Colonic mucosa (tissue), 4 donors: ENCODE measurements at places on chromosomes 1 and 21.

GRCh38 chr1:203163891-203164635 is 11.6 kb downstream of the MYBPH start:
- DNase-seq, result no peak

DNA sequence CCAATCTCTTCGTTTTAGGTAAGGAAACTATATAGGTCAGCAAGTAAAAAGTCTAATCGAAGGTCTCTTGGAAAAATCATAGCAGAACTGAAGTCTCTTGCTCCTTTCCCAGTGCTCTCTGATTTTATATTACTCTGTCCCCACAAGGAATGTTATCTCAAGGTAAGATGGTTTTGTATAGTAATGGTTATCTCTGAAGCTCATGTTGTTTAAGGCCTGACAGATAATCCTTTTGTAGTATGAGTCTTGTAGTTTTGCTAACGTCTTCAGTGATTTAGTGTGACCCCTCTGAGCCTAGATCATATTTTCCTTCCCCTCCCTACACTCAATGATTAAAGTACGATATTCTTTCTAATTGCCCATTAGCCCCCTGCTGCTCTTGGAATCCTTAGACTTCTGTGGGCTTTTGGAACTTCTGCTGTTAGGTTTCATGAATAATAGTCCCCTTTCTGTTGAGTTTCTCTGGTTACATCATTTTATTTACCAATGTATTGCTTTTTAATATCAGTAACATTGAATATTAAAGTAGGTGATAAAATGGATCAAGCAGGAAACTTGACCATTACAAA is 52.1 kb downstream of the CNST start:
- no peak for DNase-seq

DNA sequence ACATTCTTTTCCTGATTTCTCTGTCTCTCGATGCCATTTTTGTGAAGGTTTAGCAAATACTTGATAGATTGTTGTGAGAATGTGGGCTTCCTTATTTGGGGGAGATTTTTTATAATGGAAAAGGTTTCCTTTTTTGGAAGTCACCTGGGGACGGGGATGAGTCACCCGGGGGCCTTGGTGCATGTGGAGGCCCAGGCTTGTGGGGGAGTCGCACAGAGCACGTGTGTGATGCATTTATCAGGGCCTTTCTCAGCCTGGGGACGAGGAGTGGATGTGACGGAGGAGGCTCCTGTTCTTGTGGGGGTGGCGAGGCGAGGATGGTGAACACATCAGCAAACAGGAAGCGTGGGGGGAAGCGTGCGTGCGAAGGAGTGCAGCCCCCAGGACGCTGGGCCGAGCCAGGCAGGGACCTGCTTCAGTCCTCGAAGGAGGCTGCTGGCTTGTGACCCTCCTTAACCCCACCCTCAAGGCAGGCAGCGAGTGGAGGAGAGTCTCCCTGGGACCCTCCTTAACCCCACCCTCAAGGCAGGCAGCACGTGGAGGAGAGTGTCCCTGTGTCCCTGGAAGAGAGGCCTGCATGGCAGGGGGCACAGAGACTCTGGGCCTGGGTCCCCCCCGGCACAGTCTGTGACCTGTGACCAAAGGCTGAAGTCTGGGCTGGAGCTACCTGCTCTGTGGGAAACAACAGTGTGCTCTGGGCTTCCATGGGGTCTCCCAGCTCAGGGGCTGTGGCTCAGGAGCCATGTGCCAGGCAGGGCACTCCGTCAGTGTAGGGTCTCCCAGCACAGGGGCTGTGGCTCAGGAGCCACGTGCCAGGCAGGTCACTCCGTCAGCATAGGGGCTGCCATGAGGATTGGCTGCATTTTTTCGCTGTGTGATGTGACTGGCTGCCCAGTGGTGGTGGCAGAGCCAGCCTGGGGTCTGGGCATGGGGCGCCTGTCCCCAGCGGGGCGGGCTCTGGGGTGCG is 57.2 kb downstream of the AGPAT3 start:
- no peak for DNase-seq

- DNase-seq, result peak; percentile 34
Observed at GRCh38 chr1:213724640-213725536, 262.9 kb upstream of the PROX1 start.

DNA sequence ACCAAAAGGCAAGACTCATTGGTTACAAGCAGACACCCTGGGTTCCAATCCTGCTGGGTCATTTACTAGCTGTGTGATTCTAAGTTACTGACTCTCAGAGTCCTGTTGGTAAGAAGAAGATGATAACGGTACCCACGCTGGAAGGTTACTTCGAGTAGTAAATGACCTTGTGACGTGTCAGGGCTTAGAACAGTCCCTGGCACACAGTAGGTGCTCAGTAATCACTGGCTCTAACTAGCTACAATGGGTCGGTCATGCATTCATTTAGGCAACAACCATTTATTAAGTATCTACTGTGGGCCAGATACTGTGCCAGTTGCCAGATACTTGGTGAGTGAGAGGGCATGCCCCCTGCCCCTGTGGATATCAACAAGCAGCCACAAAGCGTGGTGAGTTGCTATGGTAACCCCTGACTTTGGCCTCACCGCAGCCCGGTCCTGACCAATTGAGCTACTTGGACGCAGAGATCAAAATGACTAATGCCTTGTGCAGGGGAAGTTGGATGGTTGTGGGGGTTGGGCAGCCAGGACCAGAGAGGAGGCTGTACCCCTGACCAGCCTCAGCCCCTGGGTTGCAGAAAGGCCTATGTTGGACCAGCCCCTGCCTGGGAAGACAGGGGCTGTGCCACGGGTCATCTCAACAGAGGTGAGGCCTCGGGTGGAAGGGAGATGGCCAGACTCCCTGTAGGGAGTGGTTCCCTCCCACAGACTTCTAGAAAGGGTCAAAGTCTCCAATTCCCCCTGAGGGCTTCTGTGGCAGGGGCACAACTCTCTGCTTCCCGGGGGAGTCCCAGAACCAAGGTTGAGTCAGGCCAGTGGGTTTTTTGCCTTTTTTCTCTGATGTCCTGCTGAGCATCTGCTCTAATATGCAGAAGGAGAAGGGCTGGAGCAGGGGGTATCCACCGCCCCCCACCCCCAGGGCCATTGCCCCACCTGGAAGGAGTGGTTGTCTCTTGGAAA is 16.0 kb downstream of the DHRS3 start:
- DNase-seq, result peak; percentile 32

GRCh38 chr1:110556471-110556807 is 37.5 kb upstream of the KCNA10 start:
- no peak for DNase-seq

DNA sequence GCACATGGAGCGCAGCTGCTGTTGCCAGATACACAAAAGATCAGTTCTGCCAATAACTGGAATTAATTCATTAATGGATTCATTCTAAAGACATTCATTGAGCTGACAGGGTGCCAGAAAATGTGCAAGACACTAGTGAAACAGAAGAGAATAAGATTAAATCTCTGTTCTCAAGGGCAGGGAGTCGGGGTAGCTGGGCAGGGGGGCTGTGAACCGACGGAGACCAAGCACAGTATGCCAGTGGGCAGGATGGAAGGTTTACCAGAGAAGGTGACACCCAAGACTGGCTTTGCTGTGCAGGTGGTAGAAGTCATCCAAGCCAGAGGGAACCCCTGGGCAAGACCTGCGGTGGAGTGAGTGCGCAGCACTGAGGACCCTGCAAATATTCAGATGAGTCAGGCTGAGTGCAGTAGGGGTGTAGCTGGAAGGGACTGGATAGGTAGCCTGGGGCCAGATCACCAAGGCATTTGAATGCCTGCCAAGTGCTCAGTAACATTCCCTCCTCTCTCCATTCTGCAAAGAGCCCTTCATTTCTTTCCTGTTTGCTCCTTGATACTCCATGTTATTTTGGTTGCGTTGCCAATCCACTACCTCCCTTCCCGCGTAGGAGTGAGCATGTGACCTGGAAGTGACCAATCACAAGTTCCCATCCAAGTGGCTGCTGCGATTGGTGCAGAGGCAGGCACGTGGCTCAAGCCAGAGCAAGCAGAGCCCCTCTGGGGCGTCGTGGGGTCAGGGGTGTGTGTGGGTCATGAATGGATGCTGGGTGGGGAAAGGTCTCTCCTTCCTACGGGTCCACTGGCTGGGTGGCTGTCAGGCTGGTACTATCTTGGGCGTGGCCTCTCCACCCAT is 413.1 kb downstream of the PTPRU start:
- DNase-seq, result peak; percentile 3

DNA sequence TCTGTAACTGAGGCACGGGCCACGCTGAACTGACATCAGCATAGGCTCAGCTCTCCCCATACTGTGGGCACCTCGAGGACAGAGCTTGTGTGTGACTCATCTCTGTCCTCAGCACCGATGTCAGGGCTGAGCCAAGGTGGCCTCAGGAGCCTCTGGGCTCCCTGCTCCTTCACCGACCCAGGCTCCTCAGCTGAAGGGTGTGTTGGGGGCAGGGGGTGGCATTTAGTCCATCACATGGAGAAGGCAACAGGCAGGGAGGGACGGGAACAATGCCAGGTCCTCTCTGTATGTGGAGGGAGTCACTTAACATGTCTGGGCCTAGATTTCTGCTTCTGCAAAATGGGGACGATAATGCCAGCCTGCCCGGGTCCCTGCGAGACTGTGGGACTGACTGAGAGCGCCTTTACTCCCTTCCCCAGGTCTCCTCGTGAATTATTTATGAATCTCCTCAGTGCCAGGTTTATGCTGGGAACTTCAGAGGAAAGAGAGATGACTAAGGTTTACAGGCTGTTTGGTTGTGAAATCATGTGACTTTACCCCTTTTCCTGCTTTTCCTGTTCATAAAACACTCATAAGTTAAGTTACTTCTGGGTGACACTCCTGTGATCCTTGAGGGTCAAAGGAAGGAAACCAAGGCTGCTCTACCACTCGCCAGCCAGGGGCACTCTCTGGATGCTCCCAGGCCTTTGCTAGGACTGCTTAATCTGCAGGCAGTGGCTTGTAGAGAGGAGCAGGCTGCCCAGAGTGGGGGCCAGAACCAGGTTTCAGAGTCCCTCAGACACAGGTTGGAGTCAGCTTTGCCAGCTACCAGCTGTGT is 16.2 kb downstream of the TTC39A start:
- DNase-seq, result peak; percentile 57

DNA sequence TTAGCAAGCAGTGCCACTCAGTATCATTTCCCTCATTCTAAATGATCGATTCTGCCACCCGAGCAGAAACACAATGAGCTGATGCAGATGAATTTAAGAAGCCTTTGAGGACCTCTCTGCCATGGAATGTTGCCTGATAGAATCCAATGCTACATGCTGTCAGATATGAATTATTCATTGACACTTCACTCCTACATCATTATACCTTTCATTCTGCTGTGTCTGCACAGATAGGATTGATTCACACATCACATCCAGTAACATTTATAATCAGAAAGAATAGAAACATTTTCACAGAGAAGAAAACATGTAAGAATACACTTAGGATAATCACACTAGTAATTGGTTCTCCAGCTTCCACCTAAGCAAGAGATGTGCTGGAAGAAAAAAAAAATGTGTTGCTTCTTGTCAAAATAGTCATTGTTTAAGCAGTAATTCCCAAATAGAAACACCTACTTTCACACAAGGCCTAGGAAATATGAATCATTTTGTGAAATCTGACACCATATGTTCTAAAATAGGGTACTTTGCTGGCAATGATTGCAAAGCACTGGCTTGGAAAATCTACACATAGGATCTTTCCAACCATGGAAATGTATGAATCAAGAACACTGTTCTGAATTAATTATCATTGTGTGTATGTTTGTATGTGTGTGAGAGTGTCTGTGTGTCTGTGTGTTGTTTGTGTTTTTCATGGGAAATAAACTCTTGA is 110.1 kb downstream of the GRIK1 start:
- no peak for DNase-seq

DNA sequence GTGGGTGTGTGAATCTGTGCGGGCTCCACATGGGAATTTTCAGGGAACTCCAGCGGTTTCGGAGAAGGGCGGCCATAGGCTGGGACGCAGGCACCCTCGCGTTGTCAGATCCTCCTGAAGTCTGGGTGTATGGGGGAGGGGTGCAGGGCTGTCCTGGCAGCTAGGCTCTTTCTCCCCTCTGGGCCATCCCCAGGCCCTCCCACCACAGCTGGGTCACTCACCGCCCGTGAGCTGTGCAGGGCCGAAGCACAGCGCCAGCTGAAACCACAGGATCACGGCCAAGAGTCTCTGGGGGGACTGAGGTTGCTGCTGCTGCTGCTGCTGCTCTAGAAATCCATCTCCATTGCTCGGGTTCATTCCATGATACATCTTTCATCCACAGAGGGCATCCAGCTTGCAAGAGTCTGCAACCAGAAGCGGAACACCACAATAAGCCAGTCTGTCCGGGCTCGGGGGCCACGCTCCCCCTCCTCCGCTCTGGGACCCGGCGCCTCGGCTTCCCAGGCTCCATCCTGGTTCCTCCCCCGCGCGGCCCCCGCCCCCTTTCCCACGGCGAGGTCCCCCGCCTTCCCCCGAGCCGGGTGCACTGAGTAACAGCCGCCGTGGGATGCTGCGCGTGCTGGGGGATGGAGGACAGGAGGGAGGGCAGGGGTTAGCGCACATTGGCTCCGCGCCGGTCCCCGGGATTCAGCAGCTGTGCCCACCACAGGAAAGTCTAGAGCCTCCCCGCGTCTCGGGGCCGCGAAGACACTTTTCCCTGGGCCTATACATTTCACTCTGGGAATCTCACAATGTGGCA is 720 bp downstream of the SUSD4 start:
- DNase-seq, result no peak

GRCh38 chr21:31870472-31871193 is 2.2 kb upstream of the HUNK start:
- no peak for DNase-seq

- peak; percentile 20 for DNase-seq
Observed at GRCh38 chr1:226984521-226985238, 44.6 kb downstream of the COQ8A start.

DNA sequence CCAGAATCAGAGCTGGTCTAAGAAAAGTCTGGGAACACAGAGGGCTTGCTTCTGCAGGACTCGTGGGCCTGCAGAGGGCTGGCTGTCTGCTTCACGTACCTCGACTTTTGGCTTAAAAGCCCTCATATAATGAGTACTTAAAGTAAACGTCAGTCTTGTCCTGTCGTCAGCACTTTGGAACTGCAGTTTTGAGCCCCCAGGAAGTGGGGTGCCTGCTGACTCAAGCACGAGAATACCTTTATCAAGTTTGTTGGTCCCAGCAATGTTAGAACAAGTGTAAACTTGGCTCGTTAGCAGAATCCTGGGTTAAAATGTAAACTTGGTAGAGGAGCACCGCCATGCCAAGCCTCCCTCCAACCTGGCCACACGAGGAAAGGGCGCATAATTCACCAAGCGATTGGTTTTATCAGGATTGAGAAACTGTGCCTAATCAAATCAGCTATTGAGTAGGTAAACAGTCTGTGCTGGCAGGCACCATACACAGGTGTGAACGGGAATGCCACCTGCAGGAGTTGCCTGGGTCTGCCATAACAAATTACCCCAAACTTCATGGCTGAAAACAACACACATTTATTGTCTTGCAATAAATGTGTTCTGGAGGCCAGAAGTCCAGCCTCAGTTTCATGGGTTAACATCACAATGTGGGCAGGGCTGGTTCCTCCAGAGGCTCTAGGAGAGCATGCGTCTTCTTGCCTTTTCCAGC is 45.0 kb upstream of the FHAD1 start:
- DNase-seq, result peak; percentile 81

- DNase-seq, result peak; percentile 67
Observed at GRCh38 chr1:18883636-18884418, 18.5 kb downstream of the ALDH4A1 start.

DNA sequence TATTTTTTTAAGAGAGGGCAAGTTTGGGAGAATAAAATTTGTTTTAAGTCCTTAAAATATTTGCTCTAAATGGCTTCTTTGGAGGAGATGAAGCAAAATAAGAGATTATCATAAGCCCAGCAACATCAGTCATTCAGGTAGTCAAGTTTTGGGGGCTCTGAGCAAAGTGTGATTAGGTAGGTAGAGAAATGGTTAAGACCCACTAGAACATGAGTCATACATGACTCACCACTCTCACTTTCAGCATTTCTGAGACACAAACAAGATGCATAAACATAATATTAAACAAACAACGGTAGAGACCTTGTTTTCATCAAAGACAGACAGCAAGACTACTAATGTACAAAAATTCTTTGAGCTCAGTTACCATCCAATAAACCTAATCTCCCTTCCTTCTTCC is 272.2 kb downstream of the LMO4 start:
- no peak for DNase-seq
